HFFc6 (cell line): ENCODE measurements at places on chromosomes 4 and X. TPM values are rescaled to one million over a fixed set of nuclear protein-coding genes. Genes with fewer than 3 reads are reported as not detected.
A peak's percentile ranks its signal among the peaks of the same experiment; 100 is the strongest.

Gene CT83
- not detected in 3 replicates for total RNA-seq

Gene UGT2B15
- total RNA-seq: not detected in 2 replicates

Gene HSD17B13
- total RNA-seq: not detected in 3 replicates

Gene ZFP92
- 0.03 to 0.28 TPM (median 0.24 TPM) in 3 replicates for total RNA-seq

Gene PRKX
- 10.4 to 12.4 TPM (median 12.2 TPM) in 3 replicates for total RNA-seq

Gene SHROOM3
- total RNA-seq: 39.5 to 94.1 TPM (median 57.5 TPM) in 3 replicates

Gene CASP3
- 25.9 to 34.8 TPM (median 28.0 TPM) in 3 replicates for total RNA-seq

Gene DUSP21
- total RNA-seq: not detected in 3 replicates

Gene ZBTB49
- 1.9 to 2.9 TPM (median 2.9 TPM) in 3 replicates for total RNA-seq

Gene SMS
- 142 to 199 TPM (median 197 TPM) in 3 replicates for total RNA-seq

Gene FAM53A
- total RNA-seq: 2.4 and 3.3 TPM in 2 replicates

Gene LNX1
- 0.07 TPM in 1 of 3 replicates, not detected in the others for total RNA-seq

Gene MAGEA4
- not detected in 3 replicates for total RNA-seq

GRCh38 chrX:69616457-69617203 lies 717 bp downstream of the EDA start:
- no peak overlapping the region for H3K27ac ChIP-seq
- no peak for DNase-seq
- H3K36me3 ChIP-seq: no peaks in the 10 kb centered on the region
- H3K4me1 ChIP-seq: no peaks in the 10 kb centered on the region
- H3K4me3 ChIP-seq: peak overlapping the region; percentile 74

GRCh38 chr4:30839583-30840520 lies 119.7 kb downstream of the PCDH7 start:
- H3K4me3 ChIP-seq: no peak overlapping the region
- no peaks in the 10 kb centered on the region; the same call in 1 of the 2 replicates for H3K27me3 ChIP-seq
- H3K4me1 ChIP-seq: no peaks in the 10 kb centered on the region
- DNase-seq: no peak
- no peaks in the 10 kb centered on the region for H3K36me3 ChIP-seq

DNA sequence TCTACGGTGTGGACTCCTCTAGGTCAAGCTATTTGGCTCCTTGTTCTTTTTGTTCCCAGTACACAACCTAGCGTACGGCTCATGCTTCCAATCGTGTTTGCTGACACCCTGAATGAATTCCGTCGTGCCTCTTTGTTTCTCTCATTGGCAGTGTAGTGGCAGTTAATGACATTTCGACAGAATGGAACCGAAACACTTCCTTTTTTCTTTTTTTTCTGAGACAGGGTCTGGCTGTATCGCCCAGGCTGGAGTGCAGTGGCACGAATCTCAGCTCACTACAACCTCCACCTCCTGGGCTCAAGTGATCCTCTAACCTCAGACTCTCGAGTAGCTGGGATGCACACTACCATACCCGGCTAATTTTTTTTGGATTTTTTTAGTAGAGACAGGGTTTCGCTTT lies 113.3 kb upstream of the ATP6AP2 start:
- peaks cover 8% of the 10 kb centered on the region for H3K4me1 ChIP-seq
- H3K4me3 ChIP-seq: peak overlapping the region; percentile 59; the same call in 1 of the 2 replicates
- no peak for DNase-seq
- no peaks in the 10 kb centered on the region for H3K36me3 ChIP-seq
- H3K27me3 ChIP-seq: peaks cover 29% of the 10 kb centered on the region
- no peak overlapping the region for H3K27ac ChIP-seq

DNA sequence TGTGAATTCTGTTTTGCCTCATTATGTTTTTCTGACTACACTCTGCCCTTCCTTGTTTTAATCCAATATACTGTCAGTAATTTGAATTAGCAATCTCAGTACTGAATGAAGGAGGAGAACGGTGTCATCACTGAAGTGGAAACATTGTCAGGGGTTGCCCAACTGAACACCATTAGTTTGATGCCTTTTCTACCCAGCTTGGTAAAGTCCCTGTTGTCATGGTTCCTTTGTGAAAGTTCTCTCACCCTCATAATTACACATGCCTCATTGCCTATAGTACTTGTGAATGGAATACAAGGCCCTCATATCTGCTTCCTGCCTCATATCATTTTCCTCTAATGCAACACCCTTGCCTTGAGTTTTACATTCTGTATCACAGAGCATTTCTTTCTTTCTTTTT lies 76.9 kb downstream of the RRAGB start:
- peaks cover 5% of the 10 kb centered on the region; the same call in 1 of the 2 replicates for H3K36me3 ChIP-seq
- no peak overlapping the region for H3K4me3 ChIP-seq
- peak overlapping the region; percentile 11; the same call in 1 of the 2 replicates for H3K27ac ChIP-seq
- no peak for DNase-seq

GRCh38 chrX:153875391-153876111 lies 10.4 kb downstream of the L1CAM start:
- no peak overlapping the region for H3K27ac ChIP-seq
- no peaks in the 10 kb centered on the region for H3K4me1 ChIP-seq
- H3K4me3 ChIP-seq: no peak overlapping the region
- H3K27me3 ChIP-seq: peaks cover 18% of the 10 kb centered on the region
- H3K36me3 ChIP-seq: no peaks in the 10 kb centered on the region; the same call in 1 of the 2 replicates

GRCh38 chr4:46933686-46934085 lies 24.6 kb upstream of the COX7B2 start:
- no peaks in the 10 kb centered on the region for H3K36me3 ChIP-seq
- H3K4me1 ChIP-seq: peaks cover 5% of the 10 kb centered on the region; the same call in 1 of the 2 replicates
- H3K27me3 ChIP-seq: no peaks in the 10 kb centered on the region

GRCh38 chr4:101782546-101782945 lies 8.0 kb upstream of the BANK1 start:
- H3K36me3 ChIP-seq: no peaks in the 10 kb centered on the region
- no peak for DNase-seq
- no peaks in the 10 kb centered on the region; the same call in 1 of the 2 replicates for H3K4me1 ChIP-seq
- H3K27me3 ChIP-seq: no peaks in the 10 kb centered on the region
- H3K4me3 ChIP-seq: no peak overlapping the region

GRCh38 chr4:6781113-6781512 lies 1.4 kb upstream of the KIAA0232 start:
- H3K4me1 ChIP-seq: peaks cover 21% of the 10 kb centered on the region
- DNase-seq: no peak
- peaks cover 10% of the 10 kb centered on the region for H3K27me3 ChIP-seq
- H3K36me3 ChIP-seq: no peaks in the 10 kb centered on the region

DNA sequence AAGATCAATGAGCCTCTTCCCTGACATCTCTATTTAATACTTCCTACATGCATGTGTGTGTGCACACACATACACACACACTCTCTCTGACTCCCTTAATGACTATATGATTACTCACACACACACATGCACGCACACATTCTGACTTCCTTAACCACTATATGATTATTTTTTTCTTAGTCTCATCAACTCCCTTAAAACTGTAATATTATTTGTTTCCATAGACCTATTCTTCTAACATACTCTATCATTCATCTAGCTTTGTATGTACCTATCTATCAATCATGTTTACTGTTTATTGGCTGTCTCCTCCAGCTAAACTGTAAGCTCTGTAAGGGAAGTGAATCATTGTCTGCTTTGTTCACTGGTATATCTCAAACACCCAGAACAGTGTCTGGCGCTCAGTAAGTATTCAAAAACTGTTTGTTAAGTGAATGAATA lies 236.6 kb downstream of the RASL11B start:
- H3K4me3 ChIP-seq: peak overlapping the region; percentile 51
- peak overlapping the region; percentile 71 for H3K27ac ChIP-seq
- peaks cover 18% of the 10 kb centered on the region for H3K36me3 ChIP-seq

GRCh38 chrX:75278991-75279390 lies 5.1 kb downstream of the UPRT start:
- peaks cover 33% of the 10 kb centered on the region for H3K4me1 ChIP-seq
- H3K4me3 ChIP-seq: no peak overlapping the region
- H3K27ac ChIP-seq: no peak overlapping the region
- 0 out of 2 replicates have a peak, but pooled peaks cover 4% of the 10 kb centered on the region for H3K36me3 ChIP-seq

- H3K4me3 ChIP-seq: no peak overlapping the region
- H3K27ac ChIP-seq: no peak overlapping the region
- H3K4me1 ChIP-seq: no peaks in the 10 kb centered on the region
- no peak for DNase-seq
- peaks cover 2% of the 10 kb centered on the region for H3K27me3 ChIP-seq
Observed at GRCh38 chrX:22559506-22559905, 286.8 kb downstream of the CBLL2 start.

DNA sequence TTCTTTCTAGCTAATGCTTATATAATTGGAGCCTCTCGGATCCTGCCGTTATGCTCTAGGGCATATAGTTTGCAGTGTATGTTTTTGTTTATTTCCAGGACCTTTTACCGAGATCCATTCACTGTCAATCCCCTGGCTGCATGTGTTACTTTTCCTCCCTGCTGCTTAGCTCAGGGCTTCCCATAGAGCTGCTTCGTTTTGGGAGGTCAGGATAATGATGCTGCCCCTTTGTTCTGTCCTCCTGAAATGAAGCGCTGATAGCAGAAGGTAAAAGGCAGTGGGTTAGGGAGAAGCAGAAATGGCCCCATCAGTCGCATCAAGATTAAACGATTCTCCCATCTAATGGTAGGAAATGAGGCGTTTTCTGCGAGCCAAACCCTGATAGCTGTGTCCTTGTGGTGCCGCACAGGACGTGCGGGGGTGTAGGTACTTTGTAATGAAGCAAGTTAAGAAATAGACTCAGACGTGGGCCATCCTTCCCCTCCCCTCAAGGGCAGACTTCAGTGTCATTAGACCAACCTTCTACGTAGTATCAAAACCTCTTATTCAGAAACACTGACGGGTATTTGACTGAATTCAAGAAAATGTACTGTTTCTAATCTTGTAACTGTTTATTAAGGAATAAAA lies 37.3 kb downstream of the AFF2 start:
- H3K27me3 ChIP-seq: no peaks in the 10 kb centered on the region
- H3K27ac ChIP-seq: no peak overlapping the region
- no peaks in the 10 kb centered on the region for H3K4me1 ChIP-seq
- DNase-seq: no peak
- no peaks in the 10 kb centered on the region for H3K36me3 ChIP-seq
- H3K4me3 ChIP-seq: no peak overlapping the region

- no peaks in the 10 kb centered on the region for H3K27me3 ChIP-seq
- peak overlapping the region; percentile 79 for H3K27ac ChIP-seq
- peak overlapping the region; percentile 22; the same call in 1 of the 2 replicates for H3K4me3 ChIP-seq
- peaks cover 24% of the 10 kb centered on the region for H3K36me3 ChIP-seq
- DNase-seq: no peak
Observed at GRCh38 chr4:77930876-77931275, 68.2 kb downstream of the MRPL1 start.

GRCh38 chrX:87489071-87489470 lies 28.5 kb upstream of the KLHL4 start:
- no peak overlapping the region for H3K4me3 ChIP-seq
- H3K27ac ChIP-seq: no peak overlapping the region
- no peaks in the 10 kb centered on the region for H3K4me1 ChIP-seq
- no peak for DNase-seq
- H3K27me3 ChIP-seq: no peaks in the 10 kb centered on the region

- H3K4me1 ChIP-seq: peaks cover 16% of the 10 kb centered on the region
- peaks cover 19% of the 10 kb centered on the region for H3K27me3 ChIP-seq
- H3K4me3 ChIP-seq: no peak overlapping the region
- H3K27ac ChIP-seq: no peak overlapping the region
Observed at GRCh38 chr4:87882321-87882720, 49.6 kb downstream of the MEPE start.

GRCh38 chr4:1952058-1952700 lies 56.6 kb downstream of the NELFA start:
- peaks cover 4% of the 10 kb centered on the region; the same call in 1 of the 2 replicates for H3K36me3 ChIP-seq
- no peaks in the 10 kb centered on the region for H3K4me1 ChIP-seq
- H3K4me3 ChIP-seq: no peak overlapping the region
- peaks cover 3% of the 10 kb centered on the region for H3K27me3 ChIP-seq

- no peak overlapping the region for H3K27ac ChIP-seq
- no peak for DNase-seq
- H3K36me3 ChIP-seq: peaks cover 21% of the 10 kb centered on the region
- H3K27me3 ChIP-seq: no peaks in the 10 kb centered on the region; the same call in 1 of the 2 replicates
- H3K4me1 ChIP-seq: peaks cover 47% of the 10 kb centered on the region
Observed at GRCh38 chr4:26418107-26418506, 72.2 kb downstream of the CCKAR start.

GRCh38 chrX:108224727-108225621 lies 133.4 kb downstream of the ATG4A start:
- no peak overlapping the region for H3K4me3 ChIP-seq
- H3K4me1 ChIP-seq: no peaks in the 10 kb centered on the region; the same call in 1 of the 2 replicates
- H3K36me3 ChIP-seq: no peaks in the 10 kb centered on the region
- no peak for DNase-seq
- H3K27me3 ChIP-seq: peaks cover 9% of the 10 kb centered on the region
- no peak overlapping the region for H3K27ac ChIP-seq

GRCh38 chr4:90503677-90504076 lies 376.5 kb downstream of the CCSER1 start:
- no peaks in the 10 kb centered on the region for H3K4me1 ChIP-seq
- H3K27ac ChIP-seq: no peak overlapping the region
- no peaks in the 10 kb centered on the region for H3K27me3 ChIP-seq
- H3K36me3 ChIP-seq: no peaks in the 10 kb centered on the region

GRCh38 chr4:41575665-41576064 lies 37.7 kb downstream of the LIMCH1 start:
- no peak overlapping the region; the same call in 1 of the 2 replicates for H3K4me3 ChIP-seq
- peaks cover 46% of the 10 kb centered on the region; the same call in 1 of the 2 replicates for H3K4me1 ChIP-seq
- DNase-seq: no peak
- no peaks in the 10 kb centered on the region; the same call in 1 of the 2 replicates for H3K27me3 ChIP-seq

DNA sequence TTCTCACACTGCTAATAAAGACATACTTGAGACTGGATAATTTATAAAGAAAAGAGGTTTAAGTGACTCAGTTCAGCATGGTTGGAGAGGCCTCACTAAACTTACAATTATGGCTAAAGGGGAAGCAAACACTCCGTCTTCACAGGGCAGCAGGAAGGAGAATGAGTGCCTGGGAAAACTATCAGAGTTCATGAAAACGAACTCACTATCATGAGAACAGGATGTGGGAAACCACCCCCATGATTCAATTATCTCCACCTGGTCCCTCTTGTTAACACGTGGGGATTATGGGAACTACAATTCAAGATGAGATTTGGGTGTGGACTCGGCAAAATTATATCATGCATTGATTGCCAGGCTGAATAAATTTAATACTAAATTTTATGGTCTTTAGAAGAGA lies 592.7 kb downstream of the GRXCR1 start:
- H3K27ac ChIP-seq: no peak overlapping the region
- H3K27me3 ChIP-seq: no peaks in the 10 kb centered on the region
- no peak overlapping the region for H3K4me3 ChIP-seq

GRCh38 chr4:76212851-76213414 lies 691 bp downstream of the SCARB2 start:
- no peaks in the 10 kb centered on the region for H3K36me3 ChIP-seq
- H3K4me1 ChIP-seq: peaks cover 63% of the 10 kb centered on the region
- peak; percentile 2 for DNase-seq
- H3K4me3 ChIP-seq: peak overlapping the region; percentile 94

DNA sequence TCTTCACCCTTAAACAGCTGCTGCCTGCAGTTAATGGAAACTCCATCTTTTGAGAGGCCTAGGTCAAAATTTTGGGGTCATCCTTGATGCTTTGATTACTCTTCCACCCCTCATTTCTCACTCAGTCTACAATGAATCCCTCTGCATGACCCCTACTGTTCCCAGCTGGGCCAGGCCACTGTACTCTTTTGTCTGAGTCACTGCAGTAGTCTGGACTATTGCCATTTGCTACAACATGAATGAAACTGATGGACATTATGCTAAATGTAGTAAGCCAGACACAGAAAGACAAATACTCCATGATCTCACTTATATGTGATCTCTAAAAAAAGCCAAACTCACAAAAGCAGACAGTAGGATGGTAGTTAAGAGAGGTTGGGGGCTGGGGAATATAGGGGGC lies 28.3 kb downstream of the STK32B start:
- H3K27ac ChIP-seq: no peak overlapping the region
- DNase-seq: no peak
- H3K36me3 ChIP-seq: no peaks in the 10 kb centered on the region
- H3K4me3 ChIP-seq: no peak overlapping the region
- no peaks in the 10 kb centered on the region for H3K27me3 ChIP-seq
- no peaks in the 10 kb centered on the region for H3K4me1 ChIP-seq
